Peyer's patch (tissue), 4 donors: ENCODE measurements at places on chromosomes 3 and 15.
A peak's percentile ranks its signal among the peaks of the same experiment; 100 is the strongest.

GRCh38 chr3:119322021-119322834, 28.0 kb downstream of the ARHGAP31 start:
- DNase-seq: peak; percentile 34

GRCh38 chr15:98547741-98548138, 100.6 kb upstream of the IGF1R start:
- DNase-seq: no peak

DNA sequence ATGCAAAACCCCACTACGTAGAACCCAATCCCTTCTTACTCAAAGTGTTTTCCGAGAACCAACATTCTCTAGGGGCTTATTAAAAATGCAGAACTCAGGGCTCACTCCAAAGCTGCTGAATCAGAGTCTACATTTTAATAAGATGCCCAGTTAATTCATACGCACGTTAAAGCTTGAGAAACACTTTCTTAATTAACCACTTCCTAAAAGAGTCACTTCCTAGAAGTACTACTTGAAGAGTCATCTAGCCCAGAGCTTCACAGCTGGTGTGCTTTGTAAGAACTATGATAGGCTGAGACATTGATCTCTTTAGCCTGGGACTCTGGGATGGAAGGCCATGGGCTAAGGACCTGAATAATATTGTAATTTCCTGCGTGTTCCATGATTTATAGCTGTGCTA, 9.0 kb downstream of the COL6A5 start:
- DNase-seq: no peak

- no peak for DNase-seq
Observed at GRCh38 chr3:126982126-126982470, 817 bp upstream of the PLXNA1 start.

GRCh38 chr3:25782938-25783660, at the start of gene NGLY1:
Gene NGLY1 (minus strand): TSS chr3:25783443. CDS start chr3:25783390, 53 bp downstream.
- peak; percentile 84 for DNase-seq

GRCh38 chr3:63864008-63864964, 619 bp downstream of the ATXN7 start:
- DNase-seq: peak; percentile 78

GRCh38 chr15:75584121-75584520, 5.0 kb upstream of the PTPN9 start:
- DNase-seq: no peak

DNA sequence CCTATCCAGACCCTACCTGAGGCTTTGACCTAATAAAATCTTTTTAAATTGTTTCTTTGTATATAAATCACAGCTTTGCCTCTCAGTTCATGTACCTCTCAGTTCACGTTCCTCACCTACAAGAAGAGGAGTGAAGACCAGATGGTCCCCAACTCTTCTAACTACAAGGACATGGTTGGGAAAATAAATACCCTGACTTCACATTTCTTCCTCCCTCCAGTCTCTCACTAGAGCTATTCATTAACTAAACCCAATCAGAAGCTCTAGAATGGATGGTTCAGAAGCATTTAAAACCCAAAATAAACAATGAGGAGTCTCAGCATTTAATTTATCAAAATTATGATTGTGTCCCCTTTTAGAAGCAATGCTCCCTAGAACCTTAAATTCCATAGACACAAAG, 97.3 kb upstream of the AGTR1 start:
- DNase-seq: no peak

DNA sequence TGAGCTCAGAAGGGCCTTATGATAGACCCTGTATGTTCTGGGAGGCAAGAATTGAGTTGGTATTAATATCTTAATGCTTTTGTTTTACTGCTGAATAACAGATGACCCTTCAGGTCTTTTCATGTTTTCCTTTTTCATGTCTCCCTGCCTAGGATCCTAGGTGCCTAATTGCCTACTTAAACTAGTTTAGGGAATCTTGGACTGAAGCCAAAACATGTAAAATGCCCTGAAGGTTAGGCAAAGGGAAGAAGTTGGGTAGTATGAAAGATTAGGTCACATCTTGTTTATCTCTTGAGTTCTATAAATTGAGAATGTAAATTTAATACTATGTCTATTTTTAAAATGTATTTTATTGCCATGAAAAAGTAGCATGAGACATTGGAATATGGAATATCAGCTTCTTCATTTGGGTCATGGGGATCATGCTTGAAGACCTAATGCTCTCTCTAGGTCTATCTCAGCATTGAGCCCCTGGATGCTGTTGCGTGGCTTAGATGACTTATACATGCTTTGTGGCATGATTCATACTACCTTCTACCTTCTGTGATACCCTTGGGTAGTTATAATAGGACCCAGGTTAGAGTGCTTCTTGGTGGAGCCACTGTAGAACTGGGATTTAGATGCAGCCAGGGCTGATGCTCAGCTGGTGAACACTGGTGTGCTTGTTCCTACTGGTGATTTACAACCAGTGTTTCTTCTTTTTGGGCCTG, 26.4 kb downstream of the RBM6 start:
- no peak for DNase-seq
